ENCODE measurements at places on chromosomes 12 and 14. TPM values are rescaled to one million over a fixed set of nuclear protein-coding genes. Genes with fewer than 3 reads are reported as not detected.

Gene ASIC1
- 4.9 TPM for total RNA-seq

Gene AKAP5
- 0.16 TPM for total RNA-seq

Gene ABCC9
- total RNA-seq, result 20.0 TPM

Gene PRH2
- not detected for total RNA-seq

Gene PTCSC3
- total RNA-seq, result not detected

Gene LRFN5
- total RNA-seq, result 12.1 TPM

Gene SLC41A2
- 32.3 TPM for total RNA-seq

Gene OASL
- total RNA-seq, result not detected

Gene MYF6
- total RNA-seq, result not detected

Measured in fibroblast of the aortic adventitia (primary cell).